ENCODE measurements at places on chromosomes 6 and 20.

- H3K4me1 ChIP-seq: no peaks in the 10 kb centered on the region
- no peaks in the 10 kb centered on the region for H3K27me3 ChIP-seq
- H3K27ac ChIP-seq: no peak overlapping the region
- no peak overlapping the region for H3K4me3 ChIP-seq
- no peaks in the 10 kb centered on the region for H3K36me3 ChIP-seq
Measured at GRCh38 chr20:43969501-43970182, 55.0 kb downstream of the TOX2 start.

GRCh38 chr6:41937861-41938574 is 3.6 kb downstream of the CCND3 start:
- H3K36me3 ChIP-seq: peaks cover 30% of the 10 kb centered on the region
- H3K27me3 ChIP-seq: no peaks in the 10 kb centered on the region
- H3K27ac ChIP-seq: no peak overlapping the region
- no peaks in the 10 kb centered on the region for H3K4me1 ChIP-seq
- DNase-seq: no peak

DNA sequence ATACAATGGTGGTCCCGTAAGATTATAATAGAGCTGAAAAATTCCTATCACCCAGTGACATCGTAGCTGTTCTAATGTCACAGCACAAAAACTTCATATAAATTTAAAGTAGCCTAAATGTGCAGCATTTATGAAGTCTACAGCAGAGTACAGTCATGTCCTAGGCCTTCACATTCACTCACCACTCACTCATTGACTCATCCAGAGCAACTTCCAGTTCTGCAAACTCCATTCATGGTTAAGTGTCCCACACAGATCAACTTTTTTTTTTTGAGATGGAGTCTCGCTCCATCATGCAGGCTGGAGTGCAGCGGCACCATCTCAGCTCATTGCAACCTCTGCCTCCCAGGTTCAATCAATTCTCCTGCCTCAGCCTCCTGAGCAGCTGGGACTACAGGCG is 20.9 kb upstream of the KCNG1 start:
- no peaks in the 10 kb centered on the region for H3K4me1 ChIP-seq
- DNase-seq: no peak
- no peak overlapping the region for H3K27ac ChIP-seq
- no peaks in the 10 kb centered on the region for H3K36me3 ChIP-seq

DNA sequence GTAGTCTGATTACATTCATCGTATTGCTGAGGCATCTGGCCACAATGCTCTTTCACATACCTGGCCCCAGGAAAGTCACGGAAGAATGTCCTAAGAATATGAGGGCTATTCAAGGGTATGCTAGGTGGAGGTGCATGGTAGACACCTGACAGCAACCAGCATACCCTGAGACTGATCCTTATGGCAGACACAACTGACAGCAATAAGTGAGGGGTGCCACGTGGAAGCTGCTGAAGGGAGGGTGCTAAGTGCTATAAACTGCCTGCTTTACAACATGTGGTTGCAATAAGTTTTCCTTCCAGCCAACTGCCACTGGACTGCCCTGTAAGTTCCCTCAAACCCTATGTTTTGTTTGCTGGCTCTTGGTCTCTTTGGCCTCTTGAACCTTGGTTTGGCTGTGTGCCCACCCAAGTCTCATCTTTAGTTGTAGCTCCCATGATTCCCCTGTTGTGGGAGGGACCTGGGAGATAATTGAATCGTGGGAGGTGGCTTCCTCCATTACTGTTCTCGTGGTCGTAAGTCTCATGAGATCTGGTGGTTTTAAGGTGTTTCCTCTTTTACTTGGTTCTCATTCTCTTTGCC is 201.3 kb upstream of the MOCS1 start:
- no peak for DNase-seq
- no peaks in the 10 kb centered on the region for H3K27me3 ChIP-seq
- no peaks in the 10 kb centered on the region for H3K4me1 ChIP-seq
- H3K27ac ChIP-seq: no peak overlapping the region

GRCh38 chr6:154995254-154996015 is at the start of gene TIAM2:
TSS of gene TIAM2 (plus strand) at chr6:154995315. CDS start at chr6:155129224, 133,909 bp downstream.
- peak within 1 kb of the TSS; percentile 60 for H3K4me3 ChIP-seq
- no peak for DNase-seq
- H3K27me3 ChIP-seq: no peaks in the 10 kb centered on the region
- H3K36me3 ChIP-seq: no peaks in the 10 kb centered on the region

All from tibial artery (tissue), 4 donors.